ENCODE measurements at places on chromosomes 16 and 17.

- DNase-seq = no peak
Observed at GRCh38 chr17:35041390-35041789, 22.1 kb downstream of the RFFL start.

GRCh38 chr17:76510831-76511244 lies 9.6 kb upstream of the RHBDF2 start:
- no peak for DNase-seq

GRCh38 chr17:39676198-39676819 lies 8.1 kb downstream of the PNMT start:
- DNase-seq = no peak

DNA sequence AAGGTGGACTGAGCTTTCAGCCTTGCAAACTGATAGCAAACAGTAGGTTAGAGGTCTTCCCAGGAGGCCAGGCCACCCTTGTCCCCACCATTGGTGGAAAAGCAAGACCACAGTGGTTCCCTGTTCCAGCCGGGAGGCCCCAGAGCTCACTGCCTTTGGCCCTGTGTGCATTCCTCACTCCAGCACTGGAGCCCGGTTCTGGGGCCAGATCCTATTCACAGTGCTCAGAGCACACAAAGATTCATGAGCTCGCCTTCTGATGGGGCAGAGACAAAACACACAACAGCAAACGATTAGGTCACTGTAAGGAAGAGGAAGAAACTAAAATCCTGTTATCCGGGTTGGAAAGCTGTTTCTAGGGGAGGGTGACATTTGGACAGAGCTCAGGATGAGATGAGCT lies 5.6 kb upstream of the PGS1 start:
- DNase-seq = no peak

DNA sequence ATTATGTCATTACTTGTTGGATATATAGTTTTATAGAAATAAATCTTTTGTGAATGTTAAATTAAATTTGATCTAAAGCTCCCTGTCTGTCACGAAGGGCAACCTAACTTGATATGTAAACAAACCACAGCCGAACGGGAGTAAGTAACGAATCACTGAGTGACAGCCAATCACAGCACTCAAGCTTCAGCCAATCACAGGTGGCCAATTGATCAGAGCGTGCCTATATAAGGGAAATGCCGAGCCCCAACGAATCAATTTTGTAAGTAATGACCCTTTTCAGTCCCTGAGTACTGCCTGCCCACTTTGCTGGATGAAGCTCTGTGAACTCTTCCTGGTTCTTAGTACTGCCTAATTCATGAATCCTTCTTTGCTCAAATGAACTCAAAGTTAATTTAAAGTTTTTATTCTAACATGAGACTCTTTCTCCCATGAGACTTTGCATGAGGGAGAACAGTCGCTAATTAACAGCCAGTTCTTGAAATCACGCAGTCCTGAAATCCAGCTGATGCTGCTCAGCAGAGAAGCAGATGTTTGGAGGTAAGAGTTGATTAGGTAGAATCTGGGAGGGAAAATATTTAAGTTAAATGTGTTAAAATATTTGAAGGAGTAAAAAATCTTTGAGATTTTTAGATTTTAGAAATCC lies 302.2 kb downstream of the CNTNAP4 start:
- no peak for DNase-seq

DNA sequence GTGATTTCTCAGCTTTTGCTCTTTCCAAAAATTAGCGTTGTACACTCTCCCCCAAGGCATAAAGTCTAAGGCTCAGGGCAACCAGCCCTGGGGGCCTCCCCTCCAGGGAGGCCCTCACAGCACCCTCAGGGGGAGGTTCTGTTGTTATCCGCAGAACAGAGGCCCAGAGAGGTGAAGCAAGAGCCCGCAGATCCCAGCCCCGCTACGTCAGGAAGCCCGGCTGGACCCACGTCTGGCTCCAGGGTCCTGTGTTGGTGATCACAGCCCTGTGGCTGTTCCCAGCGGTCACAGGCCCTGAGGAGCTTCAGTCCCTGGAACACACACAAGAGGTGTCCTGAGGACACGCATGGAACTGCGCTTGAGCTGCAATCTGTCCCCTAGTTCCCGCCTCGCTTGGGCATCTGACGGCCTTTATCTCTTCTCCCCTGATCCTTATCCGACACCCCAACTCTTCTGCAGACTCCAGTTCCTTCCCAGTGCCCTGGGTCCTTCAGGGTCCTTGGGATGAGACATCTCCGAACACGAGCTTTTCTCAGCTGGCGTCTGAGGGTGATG lies 1.1 kb upstream of the ZG16B start:
- no peak for DNase-seq

DNA sequence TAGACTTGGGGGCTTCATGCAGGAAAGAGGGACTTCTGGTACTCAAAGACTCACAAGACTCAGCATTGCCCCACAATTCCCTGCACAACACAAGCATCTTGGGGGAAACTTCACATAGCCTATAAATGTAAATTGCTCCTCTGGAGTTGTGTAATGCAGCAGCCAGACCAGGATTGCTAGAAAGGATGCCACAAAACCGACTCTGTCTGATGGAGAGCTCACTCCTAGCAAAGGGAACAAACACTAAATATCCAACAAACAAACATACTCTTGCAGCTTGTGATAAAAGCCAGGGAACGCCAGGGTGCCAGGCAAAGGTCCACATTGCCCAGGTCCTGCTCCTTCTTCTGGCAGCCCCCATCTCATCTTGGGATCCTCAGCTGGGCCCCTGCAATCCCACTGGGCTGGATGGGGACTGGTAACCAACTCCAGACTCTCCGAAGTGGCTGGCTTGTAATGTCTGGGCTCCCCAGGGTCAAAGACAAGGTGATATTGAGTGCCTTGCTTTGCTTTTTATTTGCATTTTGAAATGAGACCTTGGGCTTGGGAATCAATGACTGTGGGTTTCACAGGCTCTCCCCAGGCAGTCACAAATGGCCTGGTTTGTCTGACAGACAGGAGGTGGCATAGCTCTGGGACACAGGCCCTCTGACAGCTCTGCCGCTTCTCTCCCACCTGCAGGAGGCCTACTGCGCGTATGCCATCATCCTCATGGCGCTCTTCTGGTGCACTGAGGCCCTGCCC lies 15.3 kb downstream of the SLC13A2 start:
- DNase-seq = no peak

DNA sequence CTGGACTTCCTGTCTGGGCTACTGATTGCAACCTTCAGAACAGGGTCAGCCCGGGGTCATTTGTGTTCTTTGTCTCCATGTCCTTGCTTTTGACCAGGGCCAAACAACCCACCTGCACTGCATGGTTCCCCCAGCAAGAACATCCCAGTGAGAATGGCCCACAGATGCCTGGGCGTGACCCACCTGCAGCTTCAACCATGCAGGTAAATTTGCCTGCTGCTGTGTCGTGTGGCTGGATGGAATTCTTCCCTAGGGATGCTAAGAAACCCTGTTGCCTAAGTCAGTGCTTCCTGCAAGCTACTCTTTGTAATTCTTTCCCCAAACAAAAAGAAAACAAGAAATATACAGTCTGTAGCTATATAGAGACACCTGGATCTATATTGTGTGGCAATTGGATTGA lies 12.5 kb downstream of the CDH13 start:
- no peak for DNase-seq

DNA sequence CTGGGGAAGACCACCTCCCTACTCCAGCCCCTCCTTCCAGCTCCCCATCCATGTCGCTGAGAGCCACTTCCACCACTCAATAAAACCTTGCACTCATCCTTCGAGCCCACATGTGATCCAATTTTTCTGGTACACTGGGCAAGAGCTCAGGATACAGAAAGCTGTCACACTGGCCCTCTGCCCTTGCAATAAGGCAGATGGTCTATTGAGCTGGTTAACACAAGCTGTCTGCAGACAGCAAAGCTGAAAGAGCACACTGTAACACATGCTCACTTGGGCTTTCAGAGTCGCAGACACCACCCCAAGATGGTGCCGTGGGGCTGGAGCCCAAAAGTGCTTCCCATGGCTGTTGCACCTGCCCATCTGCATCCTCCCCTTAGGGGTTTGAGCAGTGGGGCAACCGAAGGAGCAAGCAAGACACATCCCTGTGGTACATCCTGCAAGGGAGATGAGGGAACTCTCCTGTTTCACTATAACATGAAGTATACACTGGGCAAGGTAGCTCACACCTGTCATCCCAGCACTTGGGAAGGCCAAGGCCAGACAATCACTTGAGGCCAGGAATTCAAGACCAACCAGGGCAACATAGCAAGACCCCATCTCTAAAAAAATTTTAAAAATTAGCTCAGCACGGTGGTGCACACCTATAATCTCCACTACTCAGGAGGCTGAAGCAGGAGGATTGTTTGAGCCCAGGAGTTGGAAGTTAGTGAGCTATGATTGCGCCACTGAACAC lies 52.8 kb upstream of the C17orf78 start:
- DNase-seq = no peak

- DNase-seq = no peak
Observed at GRCh38 chr16:4415538-4416199, 727 bp downstream of the CORO7 start.

- no peak for DNase-seq
Observed at GRCh38 chr17:60305141-60305540, 86.8 kb downstream of the USP32 start.

GRCh38 chr16:1972490-1972877 lies 631 bp downstream of the TBL3 start:
- DNase-seq = no peak

GRCh38 chr17:2050300-2051060 lies 4.4 kb upstream of the HIC1 start:
- no peak for DNase-seq

- no peak for DNase-seq
Observed at GRCh38 chr17:307741-308507, 44.7 kb downstream of the RPH3AL start.

DNA sequence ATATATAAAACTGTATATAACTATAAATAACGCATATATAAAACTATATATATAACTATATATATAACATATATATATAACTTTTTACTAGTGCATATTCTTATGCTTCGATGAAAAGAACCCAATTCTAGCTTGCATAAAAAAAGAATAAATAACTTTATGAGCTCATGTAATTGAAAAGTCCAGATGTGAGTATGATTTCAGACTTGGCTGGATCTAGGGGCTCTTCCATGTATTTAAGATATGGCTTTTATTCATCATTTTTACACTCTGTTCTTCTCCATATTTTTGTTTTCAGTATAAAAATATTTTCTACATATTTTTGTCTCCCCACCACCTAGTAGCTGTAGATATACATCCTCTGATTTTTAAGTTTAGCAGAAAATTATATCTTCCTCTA lies 417.5 kb downstream of the CDH11 start:
- DNase-seq = no peak

DNA sequence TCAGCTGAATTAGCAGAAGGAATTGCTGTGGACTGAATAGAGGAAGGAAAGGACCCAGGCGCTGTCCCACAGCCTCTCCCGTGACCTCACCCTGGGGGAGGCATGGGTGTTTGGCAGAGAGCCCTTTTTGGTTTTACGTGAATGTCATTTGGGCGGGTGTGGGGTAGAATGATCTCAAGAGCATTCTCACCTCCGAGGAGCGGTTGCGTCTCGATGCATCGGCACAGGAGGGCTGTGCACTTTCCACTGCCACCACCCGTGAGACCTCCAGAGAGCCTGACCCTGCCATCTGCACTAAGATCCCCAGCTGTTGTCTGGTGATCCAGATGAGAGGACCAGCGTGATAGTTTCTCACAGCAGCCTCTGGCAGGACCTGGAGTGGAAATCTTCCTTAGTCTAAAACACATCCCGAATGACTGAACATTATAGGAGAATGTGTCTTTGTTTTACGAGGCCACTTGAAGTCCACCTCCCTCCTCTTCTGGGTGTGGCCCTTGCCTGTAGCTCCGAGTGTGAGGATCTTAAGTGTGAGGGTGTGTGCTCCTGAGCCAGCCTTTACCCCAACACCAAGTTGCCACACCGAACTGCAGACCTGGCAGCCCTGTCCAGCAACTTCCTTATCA lies 29.3 kb downstream of the FOXK2 start:
- DNase-seq = no peak

DNA sequence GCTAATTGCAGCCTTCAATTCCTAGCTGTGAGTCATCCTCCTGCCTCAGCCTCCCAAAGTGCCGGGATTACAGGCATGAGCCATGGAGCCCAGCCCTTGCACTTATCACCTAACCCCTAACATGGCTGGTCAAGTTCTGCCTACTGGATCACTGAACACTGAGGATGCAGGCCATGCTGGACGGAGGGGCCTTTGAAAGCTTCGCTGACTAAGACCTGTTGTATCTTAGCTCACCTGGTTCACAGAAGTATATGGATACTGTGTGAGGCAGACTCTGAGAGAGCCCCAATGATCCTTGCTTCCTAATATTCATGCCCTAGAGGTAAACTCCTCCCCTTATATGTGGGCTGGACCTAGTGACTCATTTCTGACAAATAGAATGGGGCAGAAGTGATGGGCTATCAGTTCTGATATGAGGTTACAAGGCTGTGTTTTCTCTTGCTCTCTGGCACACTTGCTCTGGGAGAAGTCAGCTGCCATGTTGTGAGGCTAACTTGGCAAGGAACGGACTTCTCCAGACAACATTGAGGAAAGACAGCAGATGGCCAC lies 11.7 kb upstream of the TMIGD1 start:
- no peak for DNase-seq

DNA sequence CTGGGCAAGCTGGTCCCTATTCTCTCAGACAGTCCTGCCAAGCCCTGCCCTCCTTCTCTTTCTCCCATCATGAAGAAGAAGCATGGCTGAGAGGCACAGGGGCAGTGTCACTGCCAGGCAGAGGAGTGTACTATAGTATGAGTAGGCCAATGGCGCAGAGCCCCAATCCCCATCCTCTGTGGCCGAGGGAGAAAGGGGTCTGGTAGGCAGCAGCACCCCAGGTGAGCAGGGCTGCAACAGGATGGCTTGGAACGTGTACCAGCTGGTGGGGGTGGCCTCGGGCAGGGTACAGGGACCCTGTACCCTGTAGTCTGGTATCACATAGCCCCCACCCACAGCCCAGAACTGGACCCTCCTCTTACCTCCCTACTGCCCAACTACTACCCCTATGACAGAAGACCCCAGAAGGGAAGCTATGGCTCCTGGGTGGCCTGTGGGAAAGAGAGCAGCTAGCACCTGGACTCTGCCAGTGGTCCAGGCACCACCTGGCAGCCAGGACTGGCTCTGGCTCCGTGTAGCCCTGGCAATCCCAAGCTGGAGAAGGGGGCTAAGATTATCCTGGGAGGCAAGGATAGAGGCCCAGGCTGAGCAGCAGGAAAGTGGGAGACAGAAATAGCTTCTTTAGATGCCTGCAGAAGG lies 4.4 kb downstream of the SMARCD2 start:
- no peak for DNase-seq

GRCh38 chr16:64711026-64711425 lies 410.8 kb downstream of the CDH11 start:
- peak; percentile 75 for DNase-seq

- no peak for DNase-seq
Observed at GRCh38 chr16:78982096-78982744, 618.3 kb downstream of the MAF start.

DNA sequence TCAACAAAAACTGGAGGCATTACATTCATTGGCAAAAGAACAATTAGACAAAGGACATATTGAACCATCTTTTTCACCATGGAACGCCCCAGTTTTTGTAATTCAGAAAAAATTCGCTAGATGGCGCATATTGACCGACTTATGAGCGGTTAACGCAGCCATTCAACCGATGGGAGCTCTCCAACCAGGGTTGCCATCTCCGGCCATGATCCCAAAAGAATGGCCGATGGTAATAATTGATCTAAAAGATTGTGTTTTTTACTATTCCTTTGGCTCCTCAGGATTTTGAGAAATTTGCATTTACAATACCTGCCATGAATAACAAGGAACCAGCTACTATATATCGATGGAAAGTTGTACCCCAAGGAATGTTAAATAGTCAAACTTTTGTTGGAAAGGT lies 21.4 kb downstream of the ALOX15B start:
- DNase-seq = peak; percentile 46
